ENCODE measurements at places on chromosomes 12 and 14.

- no peak for DNase-seq
These were observed 385.3 kb downstream of the CCER1 start for GRCh38 chr12:90569685-90570084.

DNA sequence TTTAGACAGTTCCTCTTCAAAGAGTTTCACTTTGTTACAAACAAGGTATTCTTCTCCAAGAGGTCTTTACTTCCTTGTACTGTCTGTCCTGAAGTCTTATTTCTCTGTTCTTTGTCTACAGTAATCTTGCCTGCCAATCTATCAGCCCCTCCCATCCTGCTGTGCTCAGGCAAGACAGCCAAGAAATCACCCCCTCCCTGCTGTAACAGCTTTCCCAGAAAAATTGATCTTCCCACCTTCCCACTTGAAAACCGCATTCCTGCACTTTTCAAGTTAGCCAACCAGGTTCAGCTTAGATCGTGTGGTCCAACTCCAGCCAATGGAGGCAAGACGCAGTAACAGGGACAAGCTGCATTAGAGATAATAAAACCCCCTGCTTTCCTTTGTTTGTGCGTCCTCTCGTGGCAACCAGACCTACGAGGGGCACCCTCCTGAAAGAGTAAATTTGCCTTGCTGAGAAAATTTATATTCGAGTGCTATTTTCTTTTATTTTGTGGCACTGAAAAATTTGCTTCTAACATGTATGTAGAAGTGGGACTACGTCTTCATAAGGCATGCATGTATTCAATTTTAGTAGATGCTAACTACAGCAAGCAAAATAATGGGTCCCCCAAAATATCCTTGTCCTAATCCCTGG is 46.5 kb upstream of the ESR2 start:
- no peak for DNase-seq

GRCh38 chr14:95460647-95461478 is 55.6 kb downstream of the SYNE3 start:
- DNase-seq: no peak

DNA sequence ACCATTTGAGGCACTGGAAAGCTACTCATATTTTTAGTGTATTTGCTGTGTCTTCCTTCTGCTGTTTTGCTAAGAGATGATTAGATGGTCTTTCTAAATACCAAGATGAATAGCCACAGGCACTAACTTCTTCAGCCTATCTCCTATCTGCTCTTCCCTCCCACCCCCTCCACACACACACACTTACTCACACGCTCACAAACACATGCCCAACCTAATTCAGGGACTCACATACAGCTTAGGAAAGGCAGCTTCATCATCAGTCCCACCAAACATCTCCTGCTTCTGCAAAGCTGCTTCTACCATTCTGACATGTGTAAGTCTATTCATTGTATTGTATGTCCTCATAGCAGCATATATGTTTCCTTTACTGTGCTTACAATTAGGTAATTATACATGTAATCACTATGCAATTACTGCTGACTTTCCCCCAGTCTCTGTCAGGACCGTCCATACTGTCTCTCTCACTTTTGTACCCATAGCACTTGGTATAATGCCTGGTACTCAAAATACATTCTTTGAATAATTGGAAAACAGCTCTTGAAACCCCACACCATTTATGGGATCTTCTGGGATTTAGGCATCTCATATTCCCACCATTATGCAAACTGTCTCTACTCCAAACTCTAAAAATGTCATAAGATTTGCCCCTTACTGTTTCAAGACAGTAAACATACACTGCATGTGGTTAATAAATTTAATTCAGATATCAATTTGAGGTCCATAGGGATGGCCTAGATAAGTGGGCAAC is 83.3 kb upstream of the HIF1A start:
- DNase-seq: no peak

DNA sequence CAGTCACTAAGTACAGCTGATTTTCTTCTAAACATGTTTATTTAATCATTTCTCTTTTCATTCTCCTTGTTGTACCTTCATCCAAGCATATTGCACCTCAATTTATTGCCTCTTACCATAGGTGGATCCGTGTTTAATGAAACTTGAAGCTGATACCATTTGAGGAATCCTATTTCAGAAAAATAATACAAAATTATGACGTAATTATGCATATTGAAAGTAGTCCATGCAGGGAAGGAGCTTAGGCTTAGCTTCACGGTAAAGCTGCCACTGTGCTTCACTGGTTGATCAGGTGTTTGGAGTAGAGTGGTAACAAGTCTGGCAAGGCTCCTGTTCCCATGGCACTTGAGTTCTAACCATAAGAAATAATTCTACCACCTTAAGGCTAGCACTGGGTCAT is 61.0 kb upstream of the CLEC14A start:
- DNase-seq: no peak

DNA sequence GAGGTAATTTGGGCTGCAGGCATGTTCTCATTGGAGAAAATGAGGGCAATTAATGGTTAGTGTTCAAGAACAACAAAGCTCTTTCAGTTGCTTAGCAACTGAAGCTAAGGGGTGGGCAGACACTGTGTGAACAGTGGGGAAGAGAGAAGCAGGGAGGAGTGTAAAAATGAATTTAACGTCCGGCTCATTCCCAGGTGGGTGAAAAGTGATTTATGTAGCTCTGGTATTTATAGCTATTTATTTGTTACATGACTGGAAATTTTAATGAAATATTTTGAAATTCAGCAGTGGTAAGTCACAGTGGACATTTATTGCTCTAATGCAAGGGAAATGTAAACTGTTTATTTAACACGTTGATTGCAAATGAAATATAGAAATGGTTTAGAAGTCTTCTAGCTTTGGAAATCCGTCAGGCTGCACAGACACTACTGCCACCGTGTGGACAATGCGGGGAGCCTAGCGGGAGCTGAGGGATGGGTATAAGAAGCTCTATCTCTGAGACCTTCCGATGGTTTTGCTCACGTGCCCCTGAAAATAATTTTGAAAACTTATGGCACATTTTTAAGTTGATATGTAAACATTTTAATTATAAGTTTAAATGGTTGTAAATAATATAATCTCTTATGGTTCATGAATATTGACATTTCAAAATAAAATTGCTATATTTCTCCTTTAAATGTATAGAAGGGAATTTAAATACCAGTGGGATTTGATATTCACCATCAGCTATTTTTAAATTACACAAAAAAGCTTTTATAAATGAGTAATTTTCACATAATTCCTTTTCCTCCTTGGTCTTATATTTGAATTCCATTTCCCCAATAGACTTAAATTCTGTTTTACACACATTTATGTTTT is 54.4 kb downstream of the E2F7 start:
- DNase-seq: no peak

DNA sequence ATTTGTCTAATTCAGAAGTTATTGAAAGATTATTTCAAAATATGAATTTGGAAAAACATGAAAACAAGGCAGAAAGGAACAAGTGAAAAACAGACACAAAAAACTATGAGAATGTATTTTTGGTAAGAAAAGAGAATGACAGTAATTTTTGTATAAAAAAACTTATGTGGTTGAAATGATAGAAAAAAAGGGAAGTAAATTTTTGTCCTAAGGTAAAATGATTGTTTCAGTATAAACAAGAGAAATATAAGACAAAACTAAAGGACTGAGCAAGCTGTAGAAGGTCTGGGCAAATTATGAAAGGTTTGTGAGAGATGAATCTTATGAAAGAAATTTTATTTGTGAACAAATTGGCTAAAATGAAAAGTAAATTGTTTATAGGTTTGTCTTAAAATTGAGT is 44.6 kb downstream of the CEP83 start:
- no peak for DNase-seq

DNA sequence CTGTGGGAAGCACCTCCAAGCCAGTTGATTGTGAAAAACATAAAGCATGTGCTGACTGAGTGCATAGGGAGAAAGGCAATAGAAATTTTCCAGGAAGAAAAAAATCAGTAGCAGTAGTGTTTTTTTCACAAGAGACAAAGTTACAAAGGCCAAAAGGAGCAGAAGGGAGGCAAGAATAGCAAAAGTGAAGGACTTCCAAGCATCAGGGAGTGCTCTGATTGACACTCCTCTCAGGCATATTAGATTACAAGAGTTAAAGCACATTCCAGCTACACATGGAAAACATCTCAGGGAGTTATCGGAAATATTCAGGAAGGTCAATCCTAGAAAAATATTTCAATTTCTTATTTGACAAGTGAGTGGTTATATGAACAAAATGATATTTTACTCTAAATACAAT is 508.0 kb downstream of the MDGA2 start:
- DNase-seq: no peak

DNA sequence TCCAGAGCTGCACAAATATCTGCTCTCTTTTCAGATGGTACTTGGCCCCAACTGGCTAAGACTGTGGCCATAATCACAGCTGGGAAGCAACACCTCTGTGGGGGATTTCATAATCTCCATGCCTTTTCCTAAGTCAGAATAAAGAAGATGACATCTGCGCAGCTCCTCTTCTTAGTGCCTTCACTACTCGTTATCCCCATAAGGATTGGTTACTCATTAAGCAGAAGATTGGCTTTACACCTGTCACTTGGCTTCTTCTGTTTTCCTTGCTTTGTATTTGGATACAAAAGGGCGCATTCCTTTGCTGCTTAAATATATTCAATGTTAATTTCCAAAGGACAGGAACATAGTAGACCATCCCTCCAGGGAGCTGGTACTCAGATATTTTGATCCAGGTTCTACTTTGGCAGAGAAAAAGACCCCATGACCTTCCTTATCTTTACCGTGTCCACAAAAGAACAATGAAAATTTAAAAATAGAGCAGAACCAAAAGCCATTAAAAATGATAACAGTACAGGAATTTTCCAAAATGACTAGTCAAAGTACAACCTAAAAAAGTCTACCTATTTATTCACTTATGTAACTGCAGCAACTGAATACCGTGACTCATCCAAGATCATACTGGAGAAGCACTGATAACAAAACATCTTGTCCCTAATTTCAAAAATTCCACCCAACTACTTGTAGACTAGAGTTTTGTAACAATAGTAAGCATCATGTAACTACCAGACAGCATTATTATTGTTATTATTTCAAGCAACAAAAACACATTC is 352.3 kb upstream of the TMPO start:
- DNase-seq: no peak

DNA sequence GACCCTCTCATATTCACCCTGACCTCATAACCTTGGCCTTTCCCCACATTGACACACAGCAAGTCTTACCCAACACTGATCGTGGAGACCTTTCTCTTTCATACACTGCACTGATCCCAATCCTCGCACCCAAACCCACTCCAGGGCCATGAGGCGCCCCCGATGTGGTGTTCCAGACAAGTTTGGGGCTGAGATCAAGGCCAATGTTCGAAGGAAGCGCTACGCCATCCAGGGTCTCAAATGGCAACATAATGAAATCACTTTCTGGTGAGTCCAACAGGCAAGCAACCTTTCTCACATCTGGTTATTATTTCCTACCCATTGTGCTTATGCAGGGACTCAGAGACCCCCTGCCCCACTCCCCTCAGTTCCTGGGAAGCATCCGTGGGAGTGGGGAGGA is 5.4 kb downstream of the MMP14 start:
- no peak for DNase-seq

DNA sequence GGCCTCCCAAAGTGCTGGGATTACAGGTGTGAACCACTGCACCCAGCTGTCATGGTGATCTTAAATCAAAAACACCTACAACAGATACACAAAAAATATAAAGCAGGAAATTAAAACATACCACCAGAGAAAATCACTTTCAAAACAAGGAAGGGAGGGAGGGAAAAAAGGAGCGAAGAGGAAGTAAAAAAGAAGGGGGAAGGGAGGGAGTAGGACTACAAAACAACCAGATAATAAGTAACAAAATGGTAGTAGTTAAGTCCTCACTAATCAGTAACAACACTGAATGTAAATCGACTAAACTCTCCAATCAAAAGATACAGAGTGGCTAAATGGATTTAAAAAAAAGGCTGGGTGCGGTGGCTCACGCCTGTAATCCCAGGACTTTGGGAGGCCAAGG is 89.0 kb downstream of the SH2B3 start:
- DNase-seq: no peak

DNA sequence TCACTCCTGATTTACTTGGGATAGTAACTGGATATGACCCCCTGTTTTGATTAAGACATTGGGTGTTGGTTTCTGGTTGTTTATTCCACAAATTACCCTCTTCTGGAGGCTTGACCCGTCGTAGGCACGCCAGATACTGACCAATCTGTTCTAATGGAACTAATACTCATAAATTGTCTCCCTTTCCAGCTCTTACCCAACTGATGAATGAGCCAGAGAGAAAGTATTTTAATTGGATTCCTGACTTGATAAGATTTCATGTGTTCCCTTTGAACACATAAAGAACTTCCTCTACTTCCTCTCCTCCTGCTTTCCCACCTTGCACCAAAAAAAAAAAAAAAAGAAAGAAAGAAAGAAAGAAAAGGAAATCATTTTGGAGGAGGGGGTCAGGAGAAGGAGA is 340.9 kb downstream of the PCNX1 start:
- no peak for DNase-seq

DNA sequence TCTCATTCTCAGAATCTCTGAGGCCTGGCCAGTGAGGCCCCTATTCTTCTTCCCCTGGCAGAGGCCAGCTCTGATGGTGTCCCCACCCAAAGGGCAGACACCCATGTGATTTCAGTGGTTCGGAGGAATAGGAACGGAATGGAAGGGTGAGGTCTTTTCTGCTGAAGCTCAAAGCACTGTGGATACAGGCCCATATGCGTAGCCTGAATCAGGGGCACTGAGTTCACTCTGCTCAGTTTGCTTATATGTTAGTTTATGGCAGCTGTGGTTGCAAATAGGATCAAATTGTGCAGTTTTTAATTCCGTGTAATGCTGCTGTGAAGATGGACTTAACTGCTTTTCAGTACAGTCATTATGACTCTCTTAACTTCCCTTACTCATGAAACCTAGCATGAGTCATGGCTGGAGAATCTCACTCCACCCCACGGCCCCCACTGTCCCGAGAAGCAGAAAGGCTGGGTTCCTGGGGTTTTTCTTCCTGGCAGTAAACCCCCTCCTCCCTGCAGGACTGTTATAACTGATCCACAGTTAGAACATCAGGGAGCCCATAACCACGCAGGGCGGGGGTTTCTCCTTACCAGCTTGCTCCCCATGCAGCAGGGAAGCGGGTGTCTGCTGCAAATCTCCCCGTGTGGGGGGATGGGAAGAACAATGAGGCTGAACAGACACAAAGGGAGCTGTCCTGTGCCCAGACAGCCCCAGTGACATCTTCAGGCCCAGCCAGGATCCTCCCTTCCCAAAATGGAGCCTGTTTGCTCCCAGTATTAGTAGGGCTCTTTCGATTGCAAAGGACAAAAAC is 122.7 kb downstream of the SLC38A6 start:
- no peak for DNase-seq

DNA sequence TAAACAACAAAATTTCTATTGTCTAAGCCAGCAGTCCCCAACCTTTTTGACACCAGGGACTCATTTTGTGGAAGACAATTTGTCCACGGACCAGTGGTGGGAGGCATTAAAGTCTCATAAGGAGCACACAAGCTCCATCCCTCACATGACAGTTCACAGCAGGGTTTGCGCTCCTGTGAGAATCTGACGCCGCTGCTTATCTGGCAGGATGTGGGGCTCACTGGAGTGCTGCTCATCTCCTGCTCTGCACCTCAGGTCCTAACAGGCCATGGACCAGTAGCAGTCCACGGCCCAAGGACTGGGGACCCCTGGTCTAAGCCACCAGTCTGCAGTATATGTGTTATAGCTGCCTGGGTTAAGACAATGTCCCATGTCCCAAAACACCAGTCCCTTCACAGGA is 27.2 kb downstream of the VCPKMT start:
- peak; percentile 37 for DNase-seq

Measured in vagina (tissue), 2 donors.